LHCN-M2 (cell line): ENCODE measurements at places on chromosomes 7 and 10. TPM values are rescaled to one million over a fixed set of nuclear protein-coding genes. Genes with fewer than 3 reads are reported as not detected.

DNA sequence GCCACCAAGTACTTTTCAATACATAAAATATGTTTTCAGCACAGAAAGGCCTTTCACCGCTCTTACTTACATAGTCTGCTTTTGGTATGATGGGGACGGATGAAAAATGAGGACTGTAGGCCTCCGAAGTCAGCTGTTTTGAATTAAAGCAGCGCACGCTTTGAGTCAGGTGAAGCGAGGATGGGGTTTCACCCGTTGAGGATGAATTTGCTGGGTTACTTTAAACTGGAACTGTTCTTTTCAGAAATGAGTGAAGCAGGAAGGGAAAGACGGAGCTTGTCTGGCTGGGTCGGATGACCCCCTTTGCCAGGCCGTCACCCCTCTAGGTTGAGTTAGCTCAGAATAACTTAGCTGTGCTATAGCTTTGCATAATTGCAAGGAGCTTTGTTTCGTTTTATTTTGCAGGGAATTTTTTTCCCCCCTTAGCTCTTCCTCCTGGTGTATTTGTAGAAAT is 40.0 kb downstream of the CUX1 start:
- DNase-seq: no peak

DNA sequence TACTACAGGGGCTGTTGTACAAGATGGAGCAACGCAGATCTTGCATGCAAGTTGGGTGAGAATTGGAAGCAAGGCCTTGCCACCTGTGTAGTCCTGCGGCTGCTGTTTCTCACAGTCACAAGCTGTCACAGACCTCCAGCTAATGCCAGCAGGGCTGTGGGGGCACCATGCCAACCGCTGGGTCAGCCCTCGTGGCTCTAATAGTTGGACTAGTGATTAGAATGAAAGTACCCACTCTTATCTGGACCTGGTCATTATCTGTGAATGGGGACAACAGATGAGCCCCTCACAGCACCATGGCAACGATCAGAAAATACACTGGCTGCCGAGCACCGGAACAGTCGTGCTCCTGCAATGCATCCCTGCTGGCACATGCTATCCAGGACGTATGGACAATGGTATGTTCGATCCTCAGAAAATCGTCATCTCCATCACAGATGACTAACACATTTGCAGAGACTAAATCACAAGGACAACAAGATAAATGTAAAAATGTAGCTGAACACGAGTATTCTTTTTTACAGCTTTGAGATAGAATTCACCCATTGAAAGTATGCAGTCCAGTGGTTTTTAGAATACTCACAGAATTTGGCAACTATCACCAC is 80.4 kb upstream of the CALN1 start:
- DNase-seq: no peak

HIBADH gene
- 91.4 and 99.7 TPM in 2 replicates for total RNA-seq

HMX3 gene
- not detected in 2 replicates for total RNA-seq

- peak; percentile 4 for DNase-seq
These were observed 101.5 kb downstream of the STK31 start for GRCh38 chr7:23811540-23811939.

GRCh38 chr10:6501931-6502330 is 78.1 kb downstream of the PRKCQ start:
- no peak for DNase-seq

DNA sequence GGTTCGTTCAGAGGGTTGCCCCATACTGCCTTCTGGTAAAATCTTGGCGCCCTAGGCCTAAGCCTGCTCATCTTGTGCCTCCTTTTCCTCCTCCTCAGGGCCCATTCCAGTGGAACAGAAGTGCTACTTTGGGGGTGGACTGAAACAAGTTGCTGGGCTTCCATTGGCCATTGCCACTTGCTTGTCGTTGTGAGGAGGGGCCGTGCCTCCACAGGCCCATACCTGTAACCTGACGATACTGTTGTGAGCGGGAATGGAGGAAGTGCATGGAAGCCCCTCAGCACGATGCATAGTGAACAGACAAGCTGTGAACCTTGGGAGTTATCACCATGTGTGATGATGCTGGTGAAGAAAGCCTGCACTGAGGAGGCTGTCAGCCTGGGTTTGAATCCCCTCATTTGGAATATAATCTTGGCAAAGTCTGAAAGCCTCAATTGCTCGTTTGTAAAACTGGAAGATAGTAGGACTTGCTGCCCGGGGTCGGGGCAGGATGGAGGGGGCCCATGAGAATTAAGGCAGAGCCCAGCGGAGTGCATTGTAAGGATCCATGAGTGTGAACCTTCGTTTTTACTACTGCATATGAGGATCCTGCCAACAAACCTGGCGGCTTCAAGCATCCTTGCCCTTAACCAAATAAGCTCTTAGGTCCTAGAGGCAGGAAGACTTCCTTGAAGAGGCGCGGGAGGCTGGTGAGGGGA is 671 bp upstream of the PAPSS2 start:
- DNase-seq: no peak

DNA sequence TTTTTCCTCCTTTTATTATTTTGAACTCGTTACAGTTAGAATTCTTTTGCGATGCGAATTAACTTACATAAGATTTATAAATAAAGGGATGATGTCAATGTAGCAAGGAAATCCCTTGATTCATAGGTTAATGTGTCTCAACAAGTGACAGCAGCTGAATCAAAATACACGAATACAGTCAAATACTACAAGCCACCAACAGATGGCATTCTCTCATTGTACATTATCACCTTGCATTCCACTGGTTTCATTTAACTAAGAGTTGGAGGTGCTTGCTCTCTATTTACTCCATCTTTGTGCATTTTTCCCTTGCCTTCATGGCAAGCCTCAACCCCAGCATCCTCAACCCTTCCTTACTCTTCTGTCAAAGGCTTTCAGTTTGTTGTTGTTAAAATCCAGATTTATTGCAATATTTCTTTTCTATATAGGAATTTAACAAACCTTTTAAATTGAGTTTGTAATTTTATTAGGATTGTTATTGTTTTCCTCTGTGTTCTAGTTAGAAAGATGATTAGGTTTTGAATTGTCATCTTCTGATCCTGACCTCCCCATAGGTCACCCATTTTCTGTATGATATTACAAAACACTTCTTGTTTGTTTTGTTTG is 78.3 kb downstream of the SLC25A40 start:
- peak; percentile 72 for DNase-seq

GRCh38 chr10:61815496-61815895 is 86.0 kb upstream of the ARID5B start:
- peak; percentile 34 for DNase-seq

DNA sequence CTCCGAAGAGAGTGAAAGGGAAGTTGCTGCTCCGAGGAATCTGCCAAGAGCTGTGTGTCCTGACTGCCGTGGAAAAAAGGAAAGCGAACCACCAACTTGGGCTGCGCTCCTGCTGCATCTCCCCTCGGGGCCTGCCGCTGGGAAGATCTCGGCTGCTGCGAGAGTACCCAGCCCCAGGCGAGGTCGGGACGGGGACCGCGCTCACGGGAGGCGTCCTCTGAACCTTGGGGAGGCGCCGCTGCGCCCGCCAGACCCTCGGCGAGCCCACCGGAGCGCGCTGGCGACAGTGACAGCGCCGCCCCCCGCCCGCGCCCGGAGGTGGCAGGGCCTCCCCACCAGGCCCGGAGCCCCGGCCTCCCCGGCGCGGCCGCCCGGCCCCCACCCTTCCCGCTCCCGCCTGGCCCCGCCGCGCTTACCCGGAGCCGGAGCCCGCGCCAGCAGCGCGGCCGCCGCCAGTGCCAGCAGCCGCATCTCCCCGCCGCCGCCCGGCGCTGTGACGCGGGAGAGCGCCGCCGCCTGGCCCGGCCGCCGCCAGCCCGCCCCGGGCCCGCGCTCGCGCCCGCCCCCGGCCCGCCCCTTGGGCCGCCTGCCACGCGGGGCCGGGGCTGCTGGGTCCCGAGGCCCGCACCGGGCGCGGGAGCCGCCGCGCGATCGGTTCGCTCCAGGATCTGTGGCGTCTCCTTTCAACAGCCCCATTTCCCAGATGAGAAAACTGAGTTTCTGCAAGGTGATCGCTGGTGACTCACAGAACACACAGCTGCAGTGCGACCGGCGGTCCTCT is at the start of gene VSTM4:
TSS of gene VSTM4 (minus strand) at position 508 of the 781 bp plus-strand sequence. CDS start at position 471, 37 bp downstream.
- DNase-seq: peak; percentile 14

PLEKHA1 gene
- 10.1 and 17.3 TPM in 2 replicates for total RNA-seq

GRCh38 chr7:132059141-132059540 is 502.7 kb upstream of the PODXL start:
- no peak for DNase-seq

GRCh38 chr10:88901206-88901983 is 21.4 kb downstream of the STAMBPL1 start:
- peak; percentile 64 for DNase-seq

DNA sequence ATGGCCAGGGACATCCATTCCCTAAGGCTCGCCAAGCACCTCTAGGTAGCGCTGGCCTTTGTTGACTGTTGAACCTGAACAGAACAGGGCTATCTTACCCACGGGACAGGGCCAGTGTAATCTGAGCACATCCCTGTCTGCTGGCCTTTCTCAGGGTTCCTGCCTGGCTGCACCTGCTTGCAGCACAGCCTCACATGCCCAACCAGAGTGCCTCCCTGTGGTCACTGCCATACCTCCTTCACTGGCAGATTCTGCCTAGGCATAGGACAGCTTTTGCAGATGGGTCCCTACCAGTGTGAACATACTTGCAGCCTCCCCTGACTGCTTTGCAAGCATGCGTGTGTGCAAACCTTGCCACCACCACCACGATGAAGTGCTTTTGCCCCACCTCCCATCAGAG is 15.8 kb upstream of the LIPN start:
- DNase-seq: no peak

GRCh38 chr10:69321865-69322264 is 43.6 kb downstream of the HK1 start:
- DNase-seq: no peak

LRMDA gene
- total RNA-seq: not detected in 2 replicates

DNA sequence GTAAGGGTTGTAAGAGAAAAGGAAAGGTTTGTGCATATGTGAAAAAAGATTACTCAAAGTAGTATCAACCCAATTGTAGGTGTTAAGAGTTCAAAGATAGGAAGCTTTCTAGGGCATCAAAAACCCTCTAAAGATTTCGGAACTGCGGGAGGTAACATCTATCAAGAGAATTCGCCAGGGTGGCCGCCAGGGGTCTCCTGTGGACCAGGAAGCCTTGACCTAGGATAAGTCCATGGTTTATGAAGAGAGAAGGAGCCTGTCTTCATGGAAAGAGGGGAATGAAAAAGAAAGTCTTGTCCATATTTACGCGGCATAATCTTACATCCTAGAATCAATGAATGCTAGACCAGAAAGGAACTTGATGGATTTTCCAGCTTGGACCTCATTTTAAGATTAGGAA is 140.7 kb upstream of the CALCR start:
- peak; percentile 70 for DNase-seq

SNX8 gene
- 26.0 and 27.7 TPM in 2 replicates for total RNA-seq

DNA sequence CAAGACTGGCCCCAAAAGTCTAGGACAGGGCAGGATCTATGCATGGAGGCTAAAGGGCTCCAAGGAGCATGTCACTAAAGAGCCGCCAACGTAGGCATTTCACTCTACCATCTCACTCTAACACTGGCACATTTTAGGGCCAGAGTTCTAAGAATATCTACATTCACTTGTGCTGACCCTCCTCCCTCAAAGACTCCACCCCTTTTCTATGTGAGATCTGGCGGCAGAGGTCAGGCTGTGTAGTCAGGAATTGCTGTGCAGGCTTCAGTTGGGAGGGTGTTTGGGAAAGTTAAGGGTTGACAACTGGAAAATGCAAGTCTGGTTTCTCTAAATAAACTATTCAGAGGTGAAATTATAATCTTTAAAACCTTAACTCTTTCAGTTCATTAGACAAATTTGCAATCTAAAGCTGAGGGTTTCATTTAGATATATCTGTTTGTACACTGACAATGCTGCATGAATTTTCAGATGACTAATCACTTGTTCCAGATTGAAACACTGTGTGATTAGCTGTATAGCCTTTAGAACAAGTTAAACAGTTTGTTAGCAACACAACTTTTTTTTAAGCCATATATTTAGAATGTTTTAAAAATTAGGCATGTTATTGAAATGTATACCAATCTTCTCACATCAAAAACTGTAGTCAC is 18.2 kb downstream of the LMOD2 start:
- DNase-seq: no peak

HABP2 gene
- total RNA-seq: not detected in 2 replicates

- DNase-seq: no peak
These were observed 4.8 kb upstream of the VIPR2 start for GRCh38 chr7:159149488-159149887.

NXPH1 gene
- total RNA-seq: 1.0 and 2.8 TPM in 2 replicates

- no peak for DNase-seq
These were observed 13.4 kb upstream of the ZRANB1 start for GRCh38 chr10:124928545-124928944.

DNA sequence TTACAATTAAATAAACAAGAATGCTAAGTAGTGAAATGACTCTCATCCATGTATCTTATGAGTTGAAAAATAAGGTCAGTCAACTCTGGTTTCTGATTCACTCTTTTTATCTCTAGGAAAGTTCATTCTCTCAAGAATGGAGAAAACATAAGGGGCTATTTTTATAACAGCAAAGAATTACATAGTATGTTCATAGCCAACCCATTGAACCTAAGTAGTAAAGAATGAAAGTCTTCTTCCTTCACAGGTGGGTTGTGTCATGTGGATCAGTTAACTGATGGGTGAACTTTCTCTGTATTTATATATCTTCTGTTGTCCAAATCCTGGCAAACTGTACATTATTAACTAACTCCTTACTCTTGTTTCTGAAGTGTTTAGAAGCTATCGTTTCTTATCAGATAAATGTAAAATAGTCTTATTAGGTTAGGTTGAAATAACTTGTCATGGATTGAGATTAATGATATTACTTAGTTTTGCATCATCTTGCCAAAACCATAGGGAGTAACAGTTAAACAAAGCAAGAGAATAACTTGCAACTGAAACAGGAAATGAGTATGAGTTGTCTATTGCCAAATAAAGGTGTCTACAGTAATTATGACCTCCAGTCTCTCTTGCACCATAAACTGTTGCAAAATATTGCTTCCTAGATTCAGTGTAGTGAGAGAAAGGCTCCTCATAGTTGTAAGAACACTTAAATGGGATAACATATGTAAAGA is 86.8 kb downstream of the ANKRD7 start:
- DNase-seq: no peak

OSBPL3 gene
- 41.2 and 48.7 TPM in 2 replicates for total RNA-seq

DNA sequence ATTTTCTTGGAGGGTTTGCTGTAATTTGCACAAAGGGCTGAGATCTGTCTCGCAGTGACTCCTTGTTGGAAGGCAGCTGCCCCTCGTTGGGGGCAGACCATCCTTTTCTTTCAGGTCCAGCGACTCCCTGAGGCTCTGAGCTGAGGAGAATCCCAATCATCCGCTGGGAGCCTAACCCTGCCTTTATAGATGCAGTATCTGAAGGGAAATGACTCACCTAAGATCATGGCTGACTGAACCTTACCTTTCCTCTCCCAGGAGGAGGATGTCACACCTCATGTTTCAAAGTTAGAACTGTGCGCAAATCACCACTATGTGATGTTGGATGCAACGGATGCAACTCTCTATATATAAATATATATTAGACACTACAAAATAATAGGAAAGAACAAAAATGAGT is 36.4 kb upstream of the MXI1 start:
- no peak for DNase-seq

DNA sequence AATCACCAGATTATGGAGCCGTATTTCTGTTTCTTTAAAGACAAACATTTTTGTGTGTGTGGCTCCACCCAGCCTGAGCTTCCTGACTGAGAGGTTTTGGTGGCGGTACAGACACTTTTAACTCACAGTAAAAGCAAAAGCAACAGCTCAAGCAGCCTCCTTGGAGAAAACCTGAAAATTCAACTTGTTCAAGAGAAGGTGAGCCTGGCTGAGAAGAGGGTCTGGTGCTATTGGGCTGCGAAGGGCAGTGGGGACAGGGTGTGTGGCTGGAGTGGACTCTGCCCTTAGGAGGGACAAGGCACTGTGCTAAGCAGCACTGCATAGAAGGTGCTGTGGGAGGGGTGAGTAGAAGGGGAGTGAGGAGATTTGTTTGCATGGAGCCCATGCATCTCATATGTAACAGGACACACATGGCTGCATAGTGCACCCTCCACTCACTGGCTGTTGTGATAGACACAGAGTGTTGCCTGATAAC is at the start of gene GIMAP7:
TSS of gene GIMAP7 (plus strand) at position 125 of the 475 bp plus-strand sequence. CDS start 5,103 bp downstream, outside the sequence.
- no peak for DNase-seq

TAS2R41 gene
- total RNA-seq: not detected in 2 replicates
